ENCODE measurements at places on chromosomes 7 and 10.

DNA sequence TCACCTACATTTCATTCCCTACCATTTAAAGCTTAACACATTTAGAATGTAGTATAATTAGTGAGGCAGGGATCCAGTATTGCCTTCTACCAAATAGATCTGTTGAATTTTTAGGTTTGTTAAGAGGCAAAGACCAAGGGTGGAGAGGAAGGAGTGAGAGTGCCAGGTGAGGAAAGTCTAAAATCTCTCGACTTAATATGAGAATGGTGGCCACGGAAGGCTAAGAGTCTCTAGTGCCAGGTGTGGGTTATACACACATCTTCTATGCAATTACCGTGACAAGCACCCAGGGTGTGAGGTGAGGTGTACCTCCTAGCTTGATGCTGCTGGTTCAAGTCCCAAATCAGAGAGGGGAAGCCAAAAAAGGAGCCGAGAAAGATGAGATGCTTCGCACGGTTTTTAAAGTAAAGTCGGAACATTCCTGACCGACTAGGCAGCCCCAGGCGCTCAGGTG is 439 bp downstream of the IQUB start:
- no peak for DNase-seq

- no peak for DNase-seq
Observed at GRCh38 chr7:90836937-90837336, 240.8 kb downstream of the CDK14 start.

GRCh38 chr10:7826971-7827370 is 8.7 kb downstream of the TAF3 start:
- peak; percentile 3 for DNase-seq

- peak; percentile 81 for DNase-seq
Observed at GRCh38 chr7:76262683-76263402, 39.6 kb upstream of the HSPB1 start.

DNA sequence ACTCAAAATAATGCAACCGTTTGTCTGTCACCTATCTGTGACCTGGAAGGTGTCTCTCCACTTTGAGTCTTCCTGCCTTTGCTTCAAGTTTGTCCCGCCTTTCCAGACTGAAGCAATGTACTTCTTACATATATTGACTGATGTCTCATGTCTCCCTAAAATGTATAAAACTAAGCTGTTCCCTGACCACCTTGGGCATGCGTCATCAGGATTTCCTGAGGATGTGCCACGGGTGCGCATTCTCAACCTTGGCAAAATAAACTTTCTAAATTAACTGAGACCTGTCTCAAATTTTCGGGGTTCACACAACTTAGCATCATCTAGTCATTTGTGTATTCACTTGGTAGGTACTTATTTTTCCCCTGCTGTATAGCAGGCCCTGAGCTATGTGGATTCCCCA is 65.3 kb upstream of the JCAD start:
- no peak for DNase-seq

DNA sequence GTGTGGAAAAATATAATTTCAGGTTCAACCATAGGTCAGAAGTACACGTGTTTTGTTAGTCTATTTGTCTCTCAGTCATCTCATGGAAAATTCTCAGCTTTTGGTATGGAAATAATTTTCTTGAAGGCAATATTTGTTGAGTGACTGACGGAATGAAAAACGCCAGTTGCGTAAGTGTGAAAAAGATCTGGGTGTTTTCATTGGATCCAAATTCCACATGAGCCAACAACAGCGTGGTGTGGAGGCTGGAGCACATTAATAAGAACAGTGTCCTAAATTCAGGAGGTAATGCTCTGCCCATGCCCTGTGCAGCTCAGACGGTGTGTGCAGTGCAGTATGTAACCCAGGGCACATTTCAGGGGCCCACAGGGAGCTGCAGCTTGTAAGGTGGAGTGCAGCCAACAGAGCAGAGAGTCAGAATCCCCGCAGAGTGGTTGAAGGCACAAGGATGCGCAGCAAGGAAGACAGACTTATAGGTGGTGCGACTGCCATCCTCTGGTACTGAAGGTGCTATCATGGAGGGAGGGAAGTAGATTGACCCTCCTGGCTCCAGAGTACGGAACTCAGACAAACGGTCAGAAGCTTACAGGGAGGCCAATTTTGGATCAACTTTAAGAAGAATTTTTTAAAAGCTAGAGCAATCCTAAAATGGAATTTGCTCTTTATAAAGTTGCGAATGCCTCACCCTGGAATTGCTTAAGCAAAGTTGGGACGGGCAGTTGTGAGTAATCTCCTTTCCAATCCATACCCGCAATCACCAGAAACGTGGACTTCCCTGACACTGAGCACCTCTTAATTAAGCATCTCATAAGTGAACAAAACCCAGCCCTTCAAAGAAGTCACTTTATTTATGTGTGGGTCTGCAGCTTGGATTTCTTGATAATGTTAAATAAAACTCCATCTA is 38.0 kb downstream of the EGFR start:
- no peak for DNase-seq

DNA sequence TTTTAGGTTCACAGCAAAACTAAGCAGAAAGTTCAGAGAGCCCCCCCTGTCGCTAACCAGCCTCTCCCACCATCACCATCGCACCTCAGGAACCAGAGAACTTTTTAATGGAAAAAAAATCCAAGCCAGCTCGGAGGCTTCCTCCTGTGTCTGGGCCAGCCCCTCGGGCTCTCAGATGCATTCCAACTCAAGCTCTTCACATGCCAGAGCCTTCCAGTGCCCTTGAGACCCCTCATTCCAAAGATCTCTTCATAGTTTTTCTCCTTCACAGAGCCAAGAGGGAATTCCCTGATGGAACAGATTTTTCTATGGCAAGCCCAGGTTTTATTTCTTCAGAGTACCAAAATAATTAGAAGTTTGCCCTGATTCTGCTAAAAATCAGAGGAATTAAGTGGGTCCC is 153.4 kb upstream of the LANCL2 start:
- no peak for DNase-seq

DNA sequence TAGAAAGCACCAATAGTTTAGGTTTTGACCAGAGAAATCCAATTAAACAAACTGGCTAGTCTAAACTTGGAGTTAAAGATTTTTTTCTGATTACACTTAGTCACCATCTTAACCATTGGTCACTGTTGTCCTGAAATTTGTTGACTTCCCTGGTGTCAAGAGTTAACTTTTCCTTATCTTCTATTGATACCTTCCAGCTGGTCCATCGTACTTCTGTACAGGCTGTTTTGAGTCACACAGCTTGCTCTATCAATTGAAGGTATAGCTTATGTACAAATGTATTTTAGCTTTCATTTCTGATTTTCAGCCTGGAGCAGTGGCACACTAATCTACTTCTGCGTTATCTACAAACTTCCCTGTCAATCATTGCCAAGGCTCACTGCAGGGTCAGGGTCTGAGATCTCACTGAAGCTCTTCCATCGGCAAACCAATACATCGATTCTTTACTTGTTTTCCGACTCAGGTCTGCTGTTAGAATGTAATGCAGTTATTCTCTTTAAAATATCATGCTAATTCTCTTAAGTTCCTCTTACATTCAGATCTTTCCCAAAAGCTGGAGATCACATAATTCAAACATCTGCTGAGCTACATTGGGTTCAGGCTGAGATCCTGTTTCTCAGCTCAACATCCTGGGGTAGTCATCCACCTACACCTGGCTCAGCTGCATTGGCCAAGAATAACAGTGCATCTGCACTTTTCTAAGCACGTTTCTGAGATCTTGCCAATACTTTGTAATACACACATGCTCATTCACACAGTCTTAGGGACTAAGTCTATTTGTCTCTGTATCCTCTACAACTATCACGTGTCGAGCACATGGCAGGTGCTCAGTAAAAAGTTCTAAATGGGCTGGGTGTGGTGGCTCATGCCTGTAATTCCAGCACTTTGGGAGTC is 11.3 kb downstream of the MRPS33 start:
- no peak for DNase-seq

- DNase-seq = no peak
Observed at GRCh38 chr7:148672041-148672440, 26.7 kb upstream of the CUL1 start.

- DNase-seq = no peak
Observed at GRCh38 chr10:7036951-7037350, 373.9 kb downstream of the SFMBT2 start.

DNA sequence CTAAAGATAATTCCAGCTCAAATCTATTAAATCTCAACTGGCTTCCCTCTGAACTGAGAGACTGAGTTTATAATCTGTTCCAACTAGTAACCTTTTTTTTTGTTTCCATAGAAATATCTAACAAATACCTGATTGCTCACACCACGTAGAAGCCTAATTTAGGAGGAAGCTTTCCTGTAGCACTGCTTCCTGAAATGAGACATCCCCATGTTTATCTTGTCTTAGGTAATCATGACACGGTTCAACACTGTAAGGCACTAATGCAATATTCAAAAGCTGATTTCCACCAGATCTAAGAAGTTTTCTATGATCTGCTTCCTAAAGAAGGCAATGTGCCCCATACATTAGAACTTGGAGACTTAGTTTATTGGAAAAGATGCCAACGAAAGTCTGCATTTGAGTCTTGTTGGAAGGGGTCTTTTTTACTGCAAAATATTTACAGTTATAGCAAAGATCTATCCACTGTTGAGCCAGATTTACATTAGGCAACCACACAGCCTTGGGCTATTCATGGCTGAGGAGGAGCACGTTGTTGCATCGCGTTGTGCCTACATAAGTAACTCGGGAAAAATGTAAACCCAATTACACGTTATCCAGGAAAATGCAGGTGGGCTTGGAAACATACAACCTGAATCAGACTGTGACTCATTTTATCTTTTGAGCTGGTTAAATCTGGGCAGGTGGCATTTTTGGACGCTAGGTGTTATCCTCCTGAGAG is 66.3 kb downstream of the VIPR2 start:
- no peak for DNase-seq

DNA sequence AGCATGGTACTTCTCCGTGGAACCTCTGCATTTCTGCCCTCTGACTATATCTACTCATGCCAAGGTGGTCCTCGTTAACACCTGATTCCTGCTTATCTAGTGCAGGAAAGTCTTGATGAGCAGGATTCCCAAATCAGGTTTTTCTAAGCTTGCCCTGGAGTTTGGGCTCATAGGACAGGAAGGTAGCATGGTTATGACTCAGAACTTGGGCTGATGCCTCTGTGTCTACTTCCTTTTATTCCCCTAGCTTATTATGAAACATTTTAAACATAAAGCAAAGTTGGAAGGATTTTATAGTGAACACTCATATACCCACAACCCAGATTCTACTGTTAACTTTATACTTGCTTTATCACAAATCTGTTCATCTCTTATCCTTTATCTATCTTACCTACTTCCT is 5.6 kb downstream of the SUFU start:
- peak; percentile 60 for DNase-seq

GRCh38 chr7:50866343-50867033 is 83.8 kb upstream of the GRB10 start:
- no peak for DNase-seq

- DNase-seq = no peak
Observed at GRCh38 chr7:111074071-111074747, 16.7 kb upstream of the LRRN3 start.

- DNase-seq = no peak
Observed at GRCh38 chr10:93417266-93417665, 64.9 kb downstream of the MYOF start.

DNA sequence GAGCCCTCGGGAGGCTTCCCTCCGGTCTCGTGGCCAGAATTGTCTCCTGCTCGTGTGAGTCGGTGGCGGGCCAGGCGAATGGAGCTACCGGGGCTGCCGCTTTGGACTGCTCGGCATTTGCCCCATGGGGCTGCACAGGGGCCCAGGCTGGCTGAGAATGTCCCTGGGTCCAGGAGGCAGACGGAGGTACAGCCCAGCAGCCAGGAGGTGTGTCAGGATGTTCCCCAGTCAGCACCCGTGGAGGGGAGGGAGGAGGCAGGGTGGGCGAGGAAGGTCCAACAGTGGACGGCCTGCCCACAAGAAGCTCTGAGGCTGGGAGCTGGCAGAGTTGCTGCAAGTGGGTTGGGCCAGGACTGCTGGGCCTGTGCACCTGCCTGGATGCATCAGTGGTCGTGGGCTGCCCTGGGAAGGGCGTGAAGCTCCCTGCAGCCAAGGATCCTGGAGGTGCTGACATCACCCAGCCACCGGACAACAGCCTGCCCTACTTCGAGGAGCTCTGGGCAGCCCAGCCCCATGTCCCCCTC is 46.4 kb downstream of the PDGFA start:
- no peak for DNase-seq

GRCh38 chr10:119693262-119693957 is 32.4 kb upstream of the INPP5F start:
- DNase-seq = peak; percentile 36

DNA sequence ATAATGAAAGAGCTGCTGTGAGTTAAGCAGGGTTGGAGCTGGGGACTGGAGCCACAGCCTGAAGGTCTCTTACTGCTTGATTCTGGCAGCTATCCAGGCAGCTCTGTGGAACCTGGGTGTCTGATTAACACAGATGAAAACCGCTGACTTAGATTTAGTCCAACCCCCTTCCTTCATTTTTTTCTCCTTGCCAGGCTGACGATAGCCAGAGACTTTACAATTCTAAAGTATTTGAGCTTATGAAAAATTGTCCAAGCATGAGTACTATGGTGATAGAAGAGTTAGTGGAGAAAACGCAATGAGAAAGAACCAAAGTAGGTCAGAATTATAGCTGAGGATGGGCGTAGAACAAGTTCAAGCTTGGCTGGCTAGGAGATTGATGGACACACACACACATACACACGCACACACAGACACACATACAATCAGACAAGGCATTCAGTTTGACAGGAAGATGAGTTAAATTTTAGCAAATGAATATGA is 13.5 kb upstream of the GPR85 start:
- no peak for DNase-seq

GRCh38 chr10:55793024-55793423 is 568.0 kb downstream of the ZWINT start:
- DNase-seq = no peak

- DNase-seq = peak; percentile 81
Observed at GRCh38 chr7:35036361-35037171, 719 bp downstream of the DPY19L1 start.

- DNase-seq = no peak
Observed at GRCh38 chr7:46396481-46396880, 475.4 kb upstream of the IGFBP3 start.

- DNase-seq = no peak
Observed at GRCh38 chr7:44811093-44811492, 14.6 kb downstream of the PPIA start.

DNA sequence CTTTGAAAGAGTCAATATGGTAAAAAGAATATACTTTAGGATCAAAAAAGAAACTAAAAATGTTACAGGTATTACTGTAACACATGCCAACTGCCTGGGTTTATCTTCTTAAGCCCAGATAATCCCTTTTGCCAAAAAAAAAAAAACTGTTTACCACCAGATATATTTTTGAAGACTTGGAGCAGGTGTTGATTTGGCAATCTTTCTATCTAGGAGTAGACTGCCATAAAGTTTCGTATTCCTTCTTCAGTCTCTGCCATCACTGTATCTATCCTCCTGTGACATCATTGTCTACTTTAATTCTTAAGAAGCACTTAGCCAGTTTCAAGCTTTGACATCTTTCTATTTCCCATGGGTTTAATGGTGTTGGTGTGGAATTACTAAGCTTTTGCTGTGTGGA is 161.0 kb downstream of the ST7 start:
- DNase-seq = no peak

- no peak for DNase-seq
Observed at GRCh38 chr10:76085002-76085816, 653.8 kb downstream of the LRMDA start.

GRCh38 chr7:751826-752225 is 24.7 kb upstream of the PRKAR1B start:
- peak; percentile 58 for DNase-seq

- no peak for DNase-seq
Observed at GRCh38 chr10:83750604-83751003, 388.7 kb upstream of the GHITM start.
